ENCODE measurements at places on chromosomes 7 and 10.

GRCh38 chr10:69732147-69732825 is 69.4 kb upstream of the COL13A1 start:
- H3K27ac ChIP-seq = no peak overlapping the region
- H3K4me1 ChIP-seq = peaks cover 23% of the 10 kb centered on the region
- DNase-seq = no peak
- peaks cover 5% of the 10 kb centered on the region for H3K27me3 ChIP-seq

DNA sequence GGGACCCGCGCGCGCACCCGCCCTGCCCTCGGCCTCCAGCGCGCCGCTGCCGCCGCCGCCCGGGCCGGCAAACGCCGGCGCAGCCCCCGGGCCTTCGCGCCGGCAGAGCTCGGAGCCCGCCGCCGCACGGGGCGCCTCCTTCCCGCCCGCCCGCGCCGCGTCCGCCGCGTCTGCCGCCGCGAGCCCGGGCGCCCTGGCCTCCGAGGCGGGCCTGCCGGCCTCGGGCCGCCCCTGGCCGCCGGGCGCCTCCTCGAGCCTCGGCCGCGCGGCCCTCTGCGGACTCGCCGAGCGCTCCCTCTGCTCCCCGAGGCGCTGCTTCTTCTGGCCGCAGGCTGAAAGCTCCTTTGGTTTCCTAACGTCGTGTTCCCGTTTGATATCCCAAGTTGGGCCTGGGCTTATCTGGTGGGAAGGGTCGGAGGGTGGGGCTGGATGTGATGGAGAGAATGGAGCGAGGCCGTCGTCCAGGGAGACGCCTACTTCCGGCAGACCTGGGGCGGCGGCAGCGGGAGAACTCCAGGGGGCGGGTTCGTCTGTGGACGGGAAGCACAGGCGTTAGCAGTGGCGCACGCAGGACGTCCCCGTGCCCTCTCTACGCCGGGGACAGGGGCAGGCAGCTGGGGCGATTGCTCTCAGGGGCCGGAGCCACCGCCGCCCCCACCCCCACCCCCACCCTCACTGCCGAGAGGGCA is 221.0 kb downstream of the PHTF2 start:
- peaks cover 17% of the 10 kb centered on the region for H3K4me1 ChIP-seq
- peaks cover 35% of the 10 kb centered on the region for H3K27me3 ChIP-seq
- H3K36me3 ChIP-seq = no peaks in the 10 kb centered on the region
- H3K27ac ChIP-seq = peak overlapping the region; percentile 81
- peak overlapping the region; percentile 89 for H3K4me3 ChIP-seq

DNA sequence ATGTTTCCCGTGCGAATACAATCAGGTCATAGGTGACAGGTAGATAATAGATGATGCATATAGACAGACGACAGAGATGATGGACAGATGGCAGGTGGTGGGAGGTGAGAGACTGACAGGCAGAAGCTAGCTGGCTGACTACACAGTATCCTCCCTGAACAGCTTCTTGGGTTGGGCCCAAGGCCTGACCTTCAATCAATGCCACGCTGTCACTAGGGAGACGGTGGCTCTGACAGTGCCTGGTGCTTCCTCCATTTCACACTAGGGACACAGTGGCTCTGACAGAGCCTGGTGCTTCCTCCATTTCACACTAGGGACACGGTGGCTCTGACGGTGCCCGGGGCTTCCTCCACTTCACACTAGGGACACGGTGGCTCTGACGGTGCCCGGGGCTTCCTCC is 200.1 kb downstream of the DIP2C start:
- no peak overlapping the region for H3K27ac ChIP-seq
- no peak for DNase-seq
- no peaks in the 10 kb centered on the region for H3K36me3 ChIP-seq
- no peak overlapping the region for H3K4me3 ChIP-seq
- peaks cover 13% of the 10 kb centered on the region for H3K27me3 ChIP-seq

GRCh38 chr10:102770792-102771191 is 27.0 kb downstream of the WBP1L start:
- no peak for DNase-seq
- peaks cover 83% of the 10 kb centered on the region for H3K4me1 ChIP-seq
- H3K4me3 ChIP-seq = no peak overlapping the region
- H3K27ac ChIP-seq = no peak overlapping the region
- H3K27me3 ChIP-seq = no peaks in the 10 kb centered on the region
- no peaks in the 10 kb centered on the region for H3K36me3 ChIP-seq

DNA sequence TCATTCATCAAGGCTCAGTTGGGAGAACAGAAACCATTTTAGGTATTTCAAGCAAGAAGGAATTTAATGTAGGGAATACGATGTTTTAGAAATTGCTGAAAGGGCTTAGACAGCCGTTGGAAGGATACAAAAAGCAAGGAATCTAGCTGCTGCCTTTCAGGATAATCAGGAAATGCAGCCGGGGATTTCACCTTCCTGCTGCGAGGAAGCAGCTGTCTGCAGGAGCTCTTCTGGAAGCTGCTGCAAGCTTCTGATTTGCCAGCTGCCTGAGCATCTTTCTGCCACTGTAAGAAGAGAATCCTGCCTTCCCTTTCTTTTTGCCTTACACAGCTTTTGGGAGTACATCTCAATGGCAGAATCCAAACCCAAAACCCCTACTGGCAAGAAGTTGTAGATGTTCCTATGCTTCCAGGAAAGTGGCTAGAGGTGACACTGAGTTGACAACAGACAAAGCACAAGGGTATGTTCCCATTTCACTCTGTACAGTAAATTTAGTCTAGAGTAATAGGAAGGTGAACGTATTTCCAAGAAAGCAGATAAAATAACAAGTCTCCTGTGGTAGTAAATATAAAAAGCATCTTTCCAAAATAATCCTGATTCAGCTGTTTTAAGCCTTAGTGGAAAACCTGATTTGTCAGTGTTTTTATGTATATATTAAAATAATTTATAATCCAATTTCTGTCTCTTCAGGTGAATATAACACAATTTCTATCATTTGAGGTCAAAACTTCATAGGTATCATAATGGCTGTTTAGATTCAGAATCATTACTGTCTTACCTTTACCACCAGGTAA is 148.4 kb upstream of the LRGUK start:
- H3K27me3 ChIP-seq = no peaks in the 10 kb centered on the region
- no peaks in the 10 kb centered on the region for H3K4me1 ChIP-seq
- H3K36me3 ChIP-seq = peaks cover 3% of the 10 kb centered on the region
- no peak overlapping the region for H3K4me3 ChIP-seq
- H3K27ac ChIP-seq = no peak overlapping the region

DNA sequence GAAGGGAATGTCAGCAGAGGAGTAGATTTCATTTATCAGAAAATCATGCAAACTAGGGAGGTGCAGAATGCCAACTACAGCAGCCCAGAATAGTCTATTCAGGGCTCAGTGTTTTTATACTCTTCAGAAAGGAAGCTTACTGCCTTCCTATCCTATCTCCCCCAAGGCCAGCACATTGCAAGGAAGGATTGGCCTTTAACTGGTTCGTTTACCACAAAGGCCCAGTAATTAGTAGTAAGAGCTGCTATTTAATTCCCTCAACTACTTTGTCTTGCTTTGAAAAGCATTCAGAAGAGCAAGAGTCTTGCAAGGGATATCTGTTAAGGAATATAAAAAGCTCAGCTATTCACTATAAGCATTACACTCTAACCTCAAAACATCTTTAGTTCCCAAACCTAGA is 86.4 kb upstream of the RNF148 start:
- no peak for DNase-seq
- H3K4me3 ChIP-seq = no peak overlapping the region
- H3K4me1 ChIP-seq = no peaks in the 10 kb centered on the region
- H3K27me3 ChIP-seq = no peaks in the 10 kb centered on the region

- H3K4me1 ChIP-seq = no peaks in the 10 kb centered on the region
- no peak for DNase-seq
- H3K27me3 ChIP-seq = no peaks in the 10 kb centered on the region
- H3K36me3 ChIP-seq = peaks cover 1% of the 10 kb centered on the region
Observed at GRCh38 chr7:133504825-133505224, 251.9 kb downstream of the EXOC4 start.

DNA sequence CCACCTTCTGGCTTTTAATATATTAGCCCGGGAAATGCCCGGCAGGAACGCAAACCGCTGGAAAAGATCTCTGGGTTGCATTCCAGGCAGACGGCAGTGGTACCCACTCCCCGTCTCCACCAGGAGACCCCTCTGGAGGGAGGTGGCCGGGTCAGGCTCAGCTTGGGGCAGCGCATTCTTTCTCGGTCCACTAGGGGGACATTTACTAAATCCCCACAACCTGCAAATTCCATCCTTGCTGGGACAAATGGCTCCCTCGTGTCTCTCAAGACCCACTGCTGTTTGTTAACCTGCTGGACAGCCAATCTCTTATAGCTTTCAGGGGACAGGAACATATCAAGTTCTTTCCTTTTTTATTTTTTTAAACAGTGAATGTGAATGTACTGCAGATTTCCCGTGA is 45.8 kb upstream of the CARD11 start:
- H3K4me3 ChIP-seq = no peak overlapping the region
- no peak for DNase-seq
- no peaks in the 10 kb centered on the region for H3K27me3 ChIP-seq
- peak overlapping the region; percentile 18 for H3K27ac ChIP-seq

DNA sequence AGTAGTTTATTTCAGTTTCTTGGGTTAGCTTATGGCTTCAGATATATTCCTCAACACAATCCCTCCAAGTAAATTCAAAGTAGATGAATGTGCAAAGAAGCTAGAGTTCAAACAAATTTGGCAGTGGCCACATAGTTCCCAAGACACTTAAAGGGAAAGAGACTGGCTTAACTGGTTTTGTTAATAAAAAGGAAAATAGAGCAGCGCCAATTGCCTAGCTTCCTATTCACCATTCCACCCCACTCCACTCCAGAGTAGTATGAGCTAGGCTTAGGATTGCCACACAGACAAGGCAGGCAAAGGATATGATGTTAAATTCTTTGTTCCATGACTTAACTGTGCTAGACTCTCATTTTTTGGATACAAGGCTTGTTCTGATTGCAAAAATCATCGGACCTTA is 2.0 kb downstream of the XRCC2 start:
- peaks cover 10% of the 10 kb centered on the region for H3K36me3 ChIP-seq
- DNase-seq = no peak
- H3K27ac ChIP-seq = no peak overlapping the region
- H3K4me1 ChIP-seq = peaks cover 13% of the 10 kb centered on the region
- no peaks in the 10 kb centered on the region for H3K27me3 ChIP-seq

DNA sequence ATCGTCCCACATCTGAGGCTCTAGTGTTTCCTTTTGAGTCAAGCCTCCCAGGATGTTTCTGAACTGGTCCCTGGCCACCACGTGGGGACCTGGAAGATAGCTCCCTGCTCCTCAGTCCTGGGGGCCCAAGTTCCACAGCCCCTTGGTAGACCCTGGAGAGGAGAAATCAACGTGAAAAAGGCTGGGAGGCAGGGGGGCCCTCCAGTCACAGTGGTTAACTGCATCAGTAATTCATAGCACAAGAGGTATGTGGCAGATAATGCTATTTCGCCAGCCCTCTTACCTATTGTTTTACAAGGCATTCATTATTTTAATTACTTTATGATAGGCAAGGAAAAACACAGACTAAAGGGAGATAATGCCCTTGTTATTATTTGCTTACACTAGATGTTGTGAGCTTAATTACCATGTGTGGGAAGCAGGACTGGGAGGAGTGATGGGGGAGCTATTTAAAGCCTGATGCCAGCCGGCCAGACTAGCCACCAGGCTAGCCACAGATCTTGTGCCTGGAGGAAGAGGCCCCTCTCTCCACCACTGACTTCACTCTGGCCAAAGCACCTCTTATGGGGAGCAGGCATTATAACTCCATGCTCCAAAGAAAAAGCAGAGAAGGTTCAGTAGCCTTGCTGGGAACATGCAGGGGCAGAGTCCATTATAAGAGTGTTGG is 230.7 kb downstream of the KCNMA1 start:
- H3K27ac ChIP-seq = no peak overlapping the region
- no peak overlapping the region for H3K4me3 ChIP-seq
- no peak for DNase-seq
- no peaks in the 10 kb centered on the region for H3K4me1 ChIP-seq

- H3K27me3 ChIP-seq = peaks cover 41% of the 10 kb centered on the region
- no peaks in the 10 kb centered on the region for H3K4me1 ChIP-seq
- no peak overlapping the region for H3K4me3 ChIP-seq
- H3K36me3 ChIP-seq = no peaks in the 10 kb centered on the region
- DNase-seq = no peak
- H3K27ac ChIP-seq = no peak overlapping the region
Observed at GRCh38 chr7:28542410-28542809, 130.1 kb downstream of the CREB5 start.

GRCh38 chr7:141430455-141431139 is 120.6 kb upstream of the AGK start:
- no peak for DNase-seq
- peaks cover 2% of the 10 kb centered on the region for H3K36me3 ChIP-seq
- H3K27me3 ChIP-seq = peaks cover 37% of the 10 kb centered on the region
- no peak overlapping the region for H3K4me3 ChIP-seq

DNA sequence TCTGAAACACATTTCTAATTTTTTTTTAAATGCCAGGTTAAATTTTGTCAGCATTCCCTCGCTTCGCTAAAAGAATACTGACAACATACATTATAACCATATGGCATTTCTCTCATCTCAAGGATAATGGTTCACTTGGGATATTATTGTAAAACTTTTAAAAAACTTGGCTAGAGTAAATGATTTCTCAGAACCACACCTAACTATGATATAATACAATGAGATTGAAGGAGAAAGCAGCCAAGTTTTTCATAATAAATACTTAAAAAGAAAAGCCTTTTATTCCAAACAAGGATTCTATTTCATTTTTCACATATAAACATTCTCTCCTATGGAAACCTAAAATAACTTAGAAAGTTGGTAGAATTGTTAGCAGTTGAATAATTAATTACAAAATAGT is 413.9 kb downstream of the HGF start:
- H3K36me3 ChIP-seq = no peaks in the 10 kb centered on the region
- H3K4me3 ChIP-seq = no peak overlapping the region
- DNase-seq = no peak
- H3K27ac ChIP-seq = no peak overlapping the region

- H3K4me1 ChIP-seq = peaks cover 11% of the 10 kb centered on the region
- H3K4me3 ChIP-seq = no peak overlapping the region
- no peak overlapping the region for H3K27ac ChIP-seq
- no peaks in the 10 kb centered on the region for H3K27me3 ChIP-seq
Observed at GRCh38 chr10:124529661-124530214, 68.1 kb downstream of the LHPP start.

GRCh38 chr10:50874723-50875122 is 10.7 kb downstream of the A1CF start:
- DNase-seq = no peak
- no peaks in the 10 kb centered on the region for H3K36me3 ChIP-seq
- H3K27me3 ChIP-seq = peaks cover 5% of the 10 kb centered on the region
- no peak overlapping the region for H3K4me3 ChIP-seq

- no peak overlapping the region for H3K27ac ChIP-seq
- H3K36me3 ChIP-seq = no peaks in the 10 kb centered on the region
- H3K27me3 ChIP-seq = no peaks in the 10 kb centered on the region
- no peak overlapping the region for H3K4me3 ChIP-seq
- H3K4me1 ChIP-seq = peaks cover 6% of the 10 kb centered on the region
Observed at GRCh38 chr7:117145333-117145732, 177.5 kb downstream of the WNT2 start.

DNA sequence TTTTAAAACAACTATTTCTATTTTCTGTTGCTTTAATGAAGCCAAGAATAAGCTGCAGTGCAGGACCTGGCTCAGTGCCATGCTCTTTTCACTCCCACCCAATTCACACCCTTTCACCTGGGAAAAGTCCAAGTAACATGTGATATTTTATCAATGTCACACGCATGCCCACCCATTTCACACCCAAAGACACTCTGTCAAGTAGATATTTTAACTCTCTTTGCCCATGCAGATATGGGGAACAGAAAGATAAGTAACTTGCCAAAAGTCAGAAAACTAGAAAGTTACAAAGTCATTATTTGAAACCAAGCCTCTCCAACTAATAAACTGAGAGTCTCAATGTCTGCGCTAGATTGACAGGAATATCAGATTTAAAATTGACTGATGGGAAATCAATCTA is 706.7 kb upstream of the PHF14 start:
- no peak overlapping the region for H3K4me3 ChIP-seq
- no peaks in the 10 kb centered on the region for H3K4me1 ChIP-seq
- peaks cover 3% of the 10 kb centered on the region for H3K36me3 ChIP-seq
- H3K27ac ChIP-seq = no peak overlapping the region
- no peaks in the 10 kb centered on the region for H3K27me3 ChIP-seq
- DNase-seq = no peak

Measured in activated T-cell treated with anti-CD3 and anti-CD28 coated beads, Interleukin-2, amount 50 U/mL, for 72 hours (primary cell).